SK-N-DZ (cell line): ENCODE measurements at places on chromosomes 1 and 21.
A peak's percentile ranks its signal among the peaks of the same experiment; 100 is the strongest.

DNA sequence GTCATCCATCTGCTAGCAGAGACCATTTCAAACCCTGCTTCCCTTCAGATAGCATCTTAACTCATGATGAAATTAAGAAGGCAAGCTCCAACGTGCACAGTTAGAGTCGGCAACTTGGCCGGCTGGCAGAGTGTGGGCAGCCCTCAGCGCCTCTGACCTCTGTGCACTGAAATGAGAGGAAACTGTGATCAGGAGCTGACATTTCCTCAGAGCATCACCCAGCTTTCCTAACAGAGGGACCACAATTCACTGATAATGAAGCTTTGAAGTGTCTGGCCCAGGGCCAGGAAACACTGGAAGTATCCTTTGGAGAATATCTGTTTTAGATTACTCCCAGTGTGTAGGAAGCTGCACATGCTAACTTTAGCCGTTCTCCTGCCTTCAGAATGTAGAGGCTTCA, 145.0 kb upstream of the ZC3H11B start:
- DNase-seq, result peak; percentile 89

DNA sequence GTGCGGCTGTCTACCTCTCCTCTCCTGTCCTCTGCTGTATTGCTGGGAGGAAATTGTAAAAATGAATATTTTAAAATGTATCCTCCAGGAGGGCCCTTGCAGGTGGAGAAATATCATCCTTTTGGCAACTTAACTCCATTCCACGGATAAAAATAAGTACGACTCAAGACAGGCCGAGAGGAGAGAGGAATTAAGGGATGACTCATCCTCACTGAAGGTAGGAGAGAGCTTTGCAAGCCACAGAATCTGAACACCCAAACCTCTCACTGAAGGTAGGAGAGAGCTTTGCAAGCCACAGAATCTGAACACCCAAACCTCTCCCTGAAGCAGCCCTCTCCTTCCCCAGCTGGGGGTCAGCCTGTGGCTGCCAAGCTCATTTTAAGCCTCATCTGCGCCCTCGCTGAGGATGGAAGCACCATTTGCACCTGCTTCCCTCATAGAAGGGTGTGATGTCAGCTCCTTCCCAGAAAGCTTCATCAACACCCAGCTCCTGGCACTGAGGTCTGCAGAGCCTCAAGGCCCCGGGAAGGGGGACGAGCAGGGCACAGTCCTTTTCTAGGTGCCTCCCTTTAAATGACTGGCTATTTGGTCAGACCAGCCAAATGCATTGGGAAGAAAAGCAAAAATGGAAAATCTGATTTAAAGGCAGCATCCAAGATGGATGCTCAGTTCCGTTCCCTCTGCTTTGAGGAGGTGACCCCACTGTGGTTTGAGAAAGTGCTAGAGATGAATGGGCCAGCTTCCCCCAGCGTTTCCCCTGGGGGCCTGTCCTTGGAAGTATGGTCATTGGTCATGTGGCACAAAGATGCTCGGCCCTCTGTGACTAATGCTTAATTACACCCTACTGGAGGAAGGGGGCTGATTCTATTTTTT, 12.9 kb upstream of the SELENON start:
- no peak for DNase-seq

DNA sequence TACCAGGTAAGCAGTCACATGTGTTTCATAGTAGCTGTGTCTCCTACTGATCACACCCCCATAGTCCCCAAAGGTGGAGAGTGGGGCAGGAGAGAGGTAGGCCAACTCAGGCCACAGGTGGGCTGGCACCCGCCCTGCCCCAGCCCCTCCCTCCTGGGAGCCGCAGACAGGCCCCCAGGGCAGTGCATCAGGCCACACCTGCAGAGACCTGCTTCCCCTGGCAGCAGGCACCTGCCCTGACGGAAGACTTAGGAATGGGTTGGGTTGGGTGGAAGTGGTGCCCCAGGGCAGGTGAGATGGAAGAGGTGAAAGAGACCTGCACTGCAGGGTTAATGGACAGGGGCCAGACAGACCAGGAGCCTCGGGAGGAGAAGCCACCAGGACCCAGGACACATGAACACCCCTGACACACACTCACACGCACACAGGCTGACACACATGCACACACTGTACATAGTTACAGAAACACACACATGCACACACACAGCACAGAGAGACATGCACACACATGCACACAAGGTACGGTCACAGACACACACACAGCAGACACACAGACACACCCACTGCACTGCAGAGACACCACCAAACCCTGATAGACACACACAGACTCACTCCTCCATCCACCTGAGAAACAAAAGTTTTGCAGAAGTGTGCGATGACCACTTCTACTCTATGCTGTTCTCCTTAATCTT, 1.7 kb upstream of the COL18A1 start:
- no peak for DNase-seq

DNA sequence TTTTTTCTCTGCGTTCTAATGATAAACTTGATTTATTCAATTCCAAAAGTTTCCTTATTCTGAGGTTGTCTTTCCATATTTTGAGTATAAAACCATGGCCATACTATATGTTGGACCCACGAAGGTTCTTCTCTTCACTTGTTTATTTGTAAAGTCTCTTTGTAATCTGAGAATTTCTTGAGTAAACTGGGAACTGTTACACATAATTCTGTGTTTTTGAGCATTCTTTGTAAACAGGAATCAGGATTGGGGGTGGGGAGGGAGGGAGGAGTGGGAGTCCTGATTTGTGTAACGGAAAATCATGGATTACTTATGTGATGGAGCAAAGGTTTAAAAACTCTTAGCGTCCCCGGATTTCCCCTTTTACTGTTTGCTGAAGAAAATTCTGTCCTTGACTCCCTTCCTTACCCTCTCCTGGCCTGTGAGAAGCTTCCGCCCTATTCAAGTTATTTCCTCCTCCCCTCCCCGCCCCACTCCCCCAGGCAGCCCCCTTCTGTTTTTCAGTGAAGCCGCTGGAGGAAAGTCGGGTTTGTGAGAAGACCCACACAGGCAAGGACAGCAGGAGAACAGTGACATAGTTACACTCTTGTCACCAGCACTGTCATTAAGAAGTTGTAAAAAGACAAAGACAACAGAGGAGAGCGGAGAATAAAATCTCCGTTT, 6.4 kb upstream of the NBPF11 start:
- no peak for DNase-seq

DNA sequence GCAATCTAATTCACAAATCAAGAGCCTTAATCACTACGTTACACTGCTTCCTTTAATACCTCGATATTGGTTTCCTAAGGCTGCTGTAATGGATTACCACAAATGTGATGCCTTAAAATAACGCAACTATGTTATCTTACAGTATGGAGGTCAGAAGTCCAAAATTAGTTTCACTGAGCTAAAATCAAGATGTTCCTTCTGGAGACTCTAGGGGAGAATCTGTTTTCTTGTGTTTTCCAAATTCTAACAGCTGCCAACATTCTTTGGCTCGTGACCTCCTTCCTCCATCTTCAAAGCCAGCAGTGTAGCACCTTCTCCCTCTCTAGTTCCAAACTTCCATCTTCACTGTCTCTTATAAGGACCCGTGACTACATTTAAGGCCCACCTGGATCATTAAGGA, 335.0 kb upstream of the NFIA start:
- DNase-seq, result no peak

DNA sequence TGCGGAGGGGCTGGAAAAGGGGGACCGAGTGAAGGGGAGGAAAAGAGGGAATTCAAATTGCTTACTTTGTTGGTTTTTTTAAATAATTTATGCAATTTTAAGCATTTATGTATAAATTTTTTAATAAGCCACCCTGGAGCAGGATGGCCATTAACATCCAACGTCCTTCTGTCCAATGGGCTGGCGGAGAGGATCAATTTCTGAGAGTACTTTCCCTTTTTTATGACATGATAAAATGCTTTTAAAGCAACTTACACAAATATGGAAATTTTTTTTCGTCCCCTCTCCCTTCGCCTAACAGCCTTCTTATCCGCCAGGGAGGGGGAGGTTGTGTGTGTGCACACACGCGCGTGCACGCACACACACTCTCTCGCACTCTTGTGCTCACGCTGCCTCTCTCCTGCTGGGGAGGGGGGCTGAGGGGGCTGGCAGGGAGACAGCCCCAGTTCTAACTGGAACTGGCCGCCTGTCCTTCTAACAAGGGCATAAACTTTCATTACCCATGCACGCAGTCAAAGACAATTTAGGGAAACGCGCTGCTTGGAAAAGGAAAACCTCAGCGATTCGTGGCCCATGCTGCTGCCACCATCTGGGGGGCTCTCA, 123.2 kb downstream of the CASZ1 start:
- DNase-seq, result no peak

DNA sequence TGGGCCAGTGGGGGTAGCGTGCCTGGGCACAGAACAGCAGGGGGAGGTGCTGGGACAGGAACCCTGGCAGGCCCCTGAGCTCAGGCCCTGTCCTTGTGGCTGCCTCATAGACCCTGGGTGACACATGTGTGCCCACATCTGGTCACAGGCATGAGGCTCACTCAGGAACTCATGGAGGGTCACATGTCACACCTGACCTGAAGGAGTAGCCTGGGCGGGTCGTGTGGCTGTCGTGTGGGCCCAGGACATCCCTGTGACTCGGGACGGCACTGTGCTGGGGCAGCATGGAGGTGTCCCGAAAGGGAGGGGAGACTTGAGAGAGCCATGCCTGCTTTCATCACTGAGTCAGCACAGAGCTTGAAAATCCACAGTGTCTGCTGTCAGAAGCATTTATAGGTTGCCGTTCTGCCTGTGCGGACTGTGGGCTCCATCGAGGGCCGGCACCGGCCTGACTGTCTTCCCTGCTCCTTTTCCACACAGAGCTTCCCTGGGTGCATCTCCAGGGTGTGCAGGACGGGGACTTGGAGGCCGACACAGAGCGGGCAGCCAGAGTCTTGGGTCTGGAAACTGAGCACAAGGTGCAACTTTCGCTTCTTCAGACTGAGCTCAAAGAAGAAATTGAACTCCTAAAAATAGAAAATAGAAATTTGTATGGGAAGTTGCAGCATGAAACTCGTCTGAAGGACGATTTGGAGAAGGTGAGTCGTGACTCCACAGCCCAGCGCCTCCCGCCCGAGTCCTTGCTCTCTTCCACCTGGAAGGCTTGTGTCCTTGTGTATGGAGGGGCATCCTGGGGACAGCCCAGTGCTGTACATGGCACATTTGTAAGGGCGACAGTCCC, 32.8 kb downstream of the PCNT start:
- no peak for DNase-seq
